Common myeloid progenitor, CD34-positive (primary cell): ENCODE measurements at places on chromosomes 5 and 9.
A peak's percentile ranks its signal among the peaks of the same experiment; 100 is the strongest.

- no peaks in the 10 kb centered on the region for H3K36me3 ChIP-seq
- no peaks in the 10 kb centered on the region for H3K27me3 ChIP-seq
- no peak for DNase-seq
- no peaks in the 10 kb centered on the region for H3K4me1 ChIP-seq
- H3K4me3 ChIP-seq = no peak overlapping the region
These were observed 82.6 kb downstream of the GLDC start for GRCh38 chr9:6562871-6563430.

- DNase-seq = no peak
- H3K27ac ChIP-seq = no peak overlapping the region
- peaks cover 5% of the 10 kb centered on the region for H3K27me3 ChIP-seq
- no peaks in the 10 kb centered on the region for H3K36me3 ChIP-seq
- no peak overlapping the region for H3K4me3 ChIP-seq
These were observed 14.9 kb upstream of the FAM240B start for GRCh38 chr9:38734831-38735230.

DNA sequence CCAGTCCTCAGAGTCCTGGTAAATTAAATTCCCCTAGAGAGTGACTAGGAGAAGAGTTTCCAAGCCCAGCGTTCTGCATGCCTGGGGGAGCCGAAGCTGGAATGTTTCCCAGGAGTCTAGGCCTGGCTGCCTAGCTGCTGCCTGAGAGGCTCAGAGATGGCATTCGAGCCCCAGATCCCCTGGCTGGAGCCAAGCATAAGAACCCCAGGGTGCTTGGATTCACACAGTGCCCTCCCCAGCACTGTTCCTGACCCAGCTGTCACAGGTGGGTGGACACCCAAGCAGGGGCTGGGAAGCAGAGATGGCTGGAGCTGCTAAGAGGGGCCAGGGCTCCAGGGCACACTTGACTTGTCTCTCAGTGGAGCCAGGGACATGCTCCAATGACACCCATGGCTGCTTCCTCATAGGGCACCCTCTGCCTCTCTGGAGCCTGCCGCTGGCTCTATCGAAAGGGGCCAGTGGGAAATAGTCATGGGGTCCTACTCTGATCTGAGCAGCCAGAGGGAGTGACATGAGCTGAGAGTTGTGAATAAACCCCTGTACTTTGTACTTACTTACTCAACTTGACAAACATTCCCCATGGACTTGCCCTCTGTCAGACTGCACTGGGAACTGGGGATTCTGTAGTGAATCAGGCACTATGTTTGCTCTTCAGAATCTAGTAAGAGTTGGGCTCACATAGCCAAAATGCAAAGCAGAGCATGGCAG is 62.6 kb upstream of the XPA start:
- no peak overlapping the region for H3K27ac ChIP-seq
- H3K4me3 ChIP-seq = no peak overlapping the region
- no peak for DNase-seq
- no peaks in the 10 kb centered on the region for H3K4me1 ChIP-seq

GRCh38 chr5:71586052-71586940 is 844 bp upstream of the MCCC2 start:
- peak overlapping the region; percentile 89 for H3K27ac ChIP-seq
- no peaks in the 10 kb centered on the region for H3K36me3 ChIP-seq
- DNase-seq = peak; percentile 81
- peaks cover 14% of the 10 kb centered on the region for H3K4me1 ChIP-seq
- no peaks in the 10 kb centered on the region for H3K27me3 ChIP-seq

DNA sequence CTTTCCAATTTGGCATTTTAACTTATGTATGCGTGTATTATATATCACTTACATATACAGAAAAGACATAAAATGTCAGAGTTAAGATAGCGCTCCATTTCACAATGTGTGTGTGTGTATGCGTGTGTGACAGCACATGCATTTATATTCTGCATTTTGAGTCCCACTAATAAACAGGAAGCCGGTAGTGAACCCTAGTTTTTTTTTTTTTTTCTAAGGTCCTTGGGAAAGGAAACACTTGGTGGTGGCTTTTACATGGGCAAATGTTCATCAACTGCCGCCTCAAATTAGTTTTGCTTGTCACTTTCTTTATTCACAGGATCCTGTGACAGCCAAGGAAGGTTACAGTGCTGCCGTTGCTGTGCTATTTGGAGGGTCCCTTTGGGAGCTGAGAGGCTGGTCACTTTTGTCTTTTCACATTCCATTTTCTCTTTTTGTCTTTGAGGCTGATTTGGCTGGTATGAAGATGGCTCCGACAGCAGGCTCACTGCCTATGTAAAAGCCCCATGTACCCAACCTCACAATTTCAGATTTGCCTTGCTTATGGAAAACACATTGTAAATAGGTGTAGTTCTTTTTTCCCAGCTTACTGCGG is 298.9 kb downstream of the CSNK1G3 start:
- no peak overlapping the region for H3K27ac ChIP-seq
- no peaks in the 10 kb centered on the region for H3K27me3 ChIP-seq
- H3K4me3 ChIP-seq = no peak overlapping the region

DNA sequence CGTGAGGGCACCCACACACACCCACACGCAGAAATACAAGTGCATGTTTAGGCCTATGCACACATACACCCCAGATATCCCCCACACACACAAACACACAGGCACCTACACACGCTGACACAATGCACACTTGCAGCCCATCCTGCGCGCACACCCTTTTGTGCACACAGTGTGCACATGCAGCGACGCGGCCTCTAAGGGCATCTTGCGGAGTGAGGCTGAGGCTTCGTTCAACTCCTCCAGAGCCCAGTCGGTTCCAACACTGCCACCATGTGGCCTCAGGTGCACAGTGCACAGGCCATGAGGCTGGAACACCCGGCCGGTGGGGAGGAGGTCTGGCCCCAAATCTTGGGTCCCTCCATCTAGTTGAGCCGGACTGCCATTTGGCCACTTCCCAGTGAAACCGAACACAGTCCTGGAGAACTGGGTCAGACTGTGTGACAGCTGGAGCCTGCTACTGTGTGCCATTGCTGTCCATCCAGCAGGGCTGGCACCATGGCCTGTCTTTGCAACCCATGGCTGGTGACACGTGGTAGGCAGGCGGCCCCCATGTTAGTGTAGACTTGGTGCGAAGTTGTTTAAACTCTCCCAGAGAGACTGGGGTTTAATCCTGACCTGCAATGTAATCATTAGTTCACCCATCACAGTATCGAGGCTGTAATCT is 97.7 kb upstream of the MVB12B start:
- H3K4me3 ChIP-seq = no peak overlapping the region
- DNase-seq = peak; percentile 66
- H3K4me1 ChIP-seq = no peaks in the 10 kb centered on the region
- H3K36me3 ChIP-seq = no peaks in the 10 kb centered on the region
- H3K27me3 ChIP-seq = no peaks in the 10 kb centered on the region

DNA sequence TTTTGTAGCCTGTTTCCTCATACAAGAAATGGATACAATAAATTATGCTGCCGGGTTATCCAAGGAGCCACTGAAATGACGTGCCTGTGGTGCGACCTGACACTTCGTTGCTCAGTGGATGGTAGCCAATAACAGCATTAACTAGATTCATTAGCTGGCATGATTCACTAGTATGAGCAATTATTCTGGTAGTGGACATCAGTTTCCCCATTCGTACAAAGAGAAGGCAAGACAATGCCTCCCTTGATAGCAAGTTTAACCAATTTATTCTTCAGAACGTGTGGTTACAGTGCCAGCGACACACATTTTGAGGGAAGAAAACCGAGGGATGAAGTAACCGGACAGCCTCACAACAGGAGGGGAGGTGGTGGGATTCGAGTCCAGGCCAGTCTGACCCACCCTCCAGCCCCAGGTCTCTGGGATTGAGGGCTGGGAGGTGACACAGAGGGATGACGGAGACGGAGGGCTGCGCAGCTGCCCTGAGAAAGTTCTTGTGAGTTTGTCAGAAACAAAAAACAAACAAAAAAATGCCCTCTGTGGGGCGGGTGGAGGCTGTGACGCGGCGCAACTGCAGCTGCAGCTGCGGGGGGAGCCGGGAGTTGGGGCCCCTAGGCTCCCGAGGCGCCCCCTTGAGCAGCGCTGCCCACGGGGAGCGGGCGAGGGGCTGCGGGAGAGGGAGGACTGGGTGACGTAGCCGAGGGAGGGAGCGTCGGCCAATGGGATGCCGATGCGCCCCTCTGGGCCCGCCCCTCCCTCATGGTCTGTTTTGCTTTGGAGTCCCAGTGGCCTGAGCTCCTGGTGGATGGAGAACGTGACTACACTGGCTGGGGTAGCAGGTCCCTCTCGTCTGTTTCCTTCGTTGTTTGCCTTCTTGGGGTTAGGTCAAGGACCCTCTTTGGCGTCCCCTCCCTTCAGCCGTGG is 10.9 kb downstream of the LHX2 start:
- no peaks in the 10 kb centered on the region for H3K4me1 ChIP-seq
- H3K4me3 ChIP-seq = no peak overlapping the region
- DNase-seq = no peak
- no peaks in the 10 kb centered on the region for H3K36me3 ChIP-seq
- no peak overlapping the region for H3K27ac ChIP-seq
- H3K27me3 ChIP-seq = peaks cover 96% of the 10 kb centered on the region

GRCh38 chr9:114276908-114277821 is 45.7 kb upstream of the ORM1 start:
- H3K4me3 ChIP-seq = no peak overlapping the region
- no peak for DNase-seq
- no peaks in the 10 kb centered on the region for H3K27me3 ChIP-seq
- H3K4me1 ChIP-seq = no peaks in the 10 kb centered on the region
- H3K27ac ChIP-seq = no peak overlapping the region

- no peak for DNase-seq
- peaks cover 18% of the 10 kb centered on the region for H3K36me3 ChIP-seq
- H3K4me1 ChIP-seq = no peaks in the 10 kb centered on the region
These were observed 32.8 kb downstream of the VPS13A start for GRCh38 chr9:77210116-77210515.

GRCh38 chr5:65858316-65858715 is 68.1 kb upstream of the ERBIN start:
- H3K4me3 ChIP-seq = no peak overlapping the region
- no peak for DNase-seq
- no peaks in the 10 kb centered on the region for H3K27me3 ChIP-seq
- H3K36me3 ChIP-seq = no peaks in the 10 kb centered on the region

DNA sequence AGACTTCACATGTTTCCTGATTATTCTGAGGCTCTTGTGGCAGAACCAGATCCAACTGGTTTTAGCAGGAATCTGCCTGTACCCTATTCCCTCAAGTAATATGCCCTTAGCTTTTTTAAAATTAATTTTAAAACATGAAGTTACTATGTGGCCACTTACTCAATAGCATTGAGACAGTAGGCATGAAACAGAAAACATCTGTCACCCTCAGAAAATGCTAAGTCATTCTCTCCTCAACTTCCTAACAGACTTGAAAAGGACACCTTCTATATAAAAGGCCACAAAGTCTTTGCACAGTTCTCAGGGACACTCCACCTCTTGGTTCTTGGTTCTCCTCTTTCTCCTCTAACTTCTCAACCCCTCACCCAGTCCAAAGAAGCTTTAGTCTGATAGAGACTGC is 277.8 kb downstream of the RAB3C start:
- peaks cover 3% of the 10 kb centered on the region for H3K4me1 ChIP-seq
- DNase-seq = peak; percentile 52
- no peak overlapping the region for H3K4me3 ChIP-seq
- peak overlapping the region; percentile 10 for H3K27ac ChIP-seq
- H3K27me3 ChIP-seq = no peaks in the 10 kb centered on the region
- H3K36me3 ChIP-seq = no peaks in the 10 kb centered on the region

DNA sequence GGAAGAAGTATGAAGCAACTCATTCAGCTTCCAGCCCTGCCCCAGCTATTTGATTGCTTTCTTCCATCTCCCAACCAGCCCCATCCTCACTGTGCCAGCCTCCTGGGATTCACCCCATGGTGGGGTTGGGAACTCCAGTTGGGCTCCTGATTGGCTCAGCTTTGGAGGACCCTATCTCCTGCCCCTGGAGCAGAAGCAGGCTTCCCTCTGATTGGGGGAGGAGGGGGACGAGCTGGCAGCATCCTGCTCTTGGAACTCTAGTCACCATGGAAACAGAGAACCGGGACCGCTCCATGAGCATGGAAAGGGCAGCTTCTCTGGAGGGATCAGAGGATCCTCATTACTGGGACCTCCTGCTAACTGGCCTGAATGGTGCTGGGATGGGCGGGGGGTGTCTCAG is 2.6 kb downstream of the SLC6A7 start:
- H3K4me3 ChIP-seq = no peak overlapping the region
- no peaks in the 10 kb centered on the region for H3K36me3 ChIP-seq
- no peaks in the 10 kb centered on the region for H3K4me1 ChIP-seq
- peaks cover 21% of the 10 kb centered on the region for H3K27me3 ChIP-seq

- H3K27me3 ChIP-seq = no peaks in the 10 kb centered on the region
- DNase-seq = no peak
- H3K4me1 ChIP-seq = no peaks in the 10 kb centered on the region
- H3K27ac ChIP-seq = no peak overlapping the region
- no peak overlapping the region for H3K4me3 ChIP-seq
- H3K36me3 ChIP-seq = no peaks in the 10 kb centered on the region
These were observed 99.2 kb downstream of the SH3TC2 start for GRCh38 chr5:148963664-148964063.

- H3K4me1 ChIP-seq = peaks cover 25% of the 10 kb centered on the region
- peak; percentile 50 for DNase-seq
- H3K36me3 ChIP-seq = no peaks in the 10 kb centered on the region
- H3K27ac ChIP-seq = no peak overlapping the region
- H3K27me3 ChIP-seq = peaks cover 25% of the 10 kb centered on the region
These were observed 1.2 kb downstream of the FGF18 start for GRCh38 chr5:171420431-171421241.

DNA sequence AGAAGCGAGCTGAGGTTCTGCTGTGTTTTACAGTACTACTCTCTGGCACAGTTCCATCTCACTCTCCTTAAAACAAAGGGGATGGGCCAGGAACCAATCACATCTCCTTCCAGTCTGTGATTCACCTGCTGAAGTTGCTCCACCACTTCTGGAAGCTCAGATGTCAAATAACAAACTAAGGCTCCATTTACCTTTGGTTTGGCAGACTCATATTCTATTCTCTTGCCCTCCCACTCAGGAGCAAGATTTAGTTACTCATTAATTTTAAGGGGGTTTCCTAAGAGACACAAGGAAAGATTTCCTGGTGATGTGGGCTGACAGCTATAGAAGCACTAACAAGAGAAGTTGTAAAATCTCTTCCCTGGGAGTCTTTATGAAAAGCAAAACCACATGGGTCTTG is 37.8 kb upstream of the KIF2A start:
- peaks cover 8% of the 10 kb centered on the region for H3K4me1 ChIP-seq
- no peak overlapping the region for H3K27ac ChIP-seq
- no peak overlapping the region for H3K4me3 ChIP-seq
- no peaks in the 10 kb centered on the region for H3K27me3 ChIP-seq
- DNase-seq = peak; percentile 21

GRCh38 chr9:136916330-136917184 is 28.0 kb downstream of the FBXW5 start:
- H3K4me3 ChIP-seq = no peak overlapping the region
- H3K36me3 ChIP-seq = peaks cover 13% of the 10 kb centered on the region
- no peaks in the 10 kb centered on the region for H3K27me3 ChIP-seq
- no peaks in the 10 kb centered on the region for H3K4me1 ChIP-seq

GRCh38 chr5:102815084-102815483 is 60.0 kb downstream of the PAM start:
- no peaks in the 10 kb centered on the region for H3K27me3 ChIP-seq
- peaks cover 8% of the 10 kb centered on the region for H3K4me1 ChIP-seq
- H3K27ac ChIP-seq = no peak overlapping the region
- DNase-seq = no peak
- no peaks in the 10 kb centered on the region for H3K36me3 ChIP-seq
- no peak overlapping the region for H3K4me3 ChIP-seq

GRCh38 chr5:134396274-134396673 is 15.4 kb downstream of the CDKN2AIPNL start:
- H3K27ac ChIP-seq = no peak overlapping the region
- peaks cover 48% of the 10 kb centered on the region for H3K36me3 ChIP-seq
- no peaks in the 10 kb centered on the region for H3K27me3 ChIP-seq
- H3K4me3 ChIP-seq = no peak overlapping the region
- no peaks in the 10 kb centered on the region for H3K4me1 ChIP-seq
